ENCODE measurements at places on chromosomes 2 and 18.

DNA sequence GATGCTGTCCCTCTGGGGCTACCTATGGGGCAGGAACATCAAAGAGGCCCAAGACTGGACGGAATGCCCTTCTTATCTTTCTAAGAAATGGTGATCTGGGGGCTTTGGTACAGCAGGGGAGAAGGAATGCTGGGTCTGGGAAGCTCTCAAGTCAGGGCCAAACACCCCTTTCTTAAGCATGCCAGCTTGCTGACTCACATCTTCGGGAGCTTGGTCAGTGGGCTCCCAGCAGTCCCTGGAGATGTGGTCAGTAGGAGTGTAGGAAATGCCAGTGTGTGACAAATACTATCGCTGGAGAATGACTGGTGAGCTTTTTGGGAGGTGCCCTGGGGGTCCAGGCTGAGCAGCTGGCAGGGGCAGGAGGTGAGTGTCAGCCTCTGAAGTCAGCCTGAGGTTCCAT lies 105.0 kb upstream of the CDC42EP3 start:
- DNase-seq: peak; percentile 77

- DNase-seq: peak; percentile 73
These were observed 150.7 kb downstream of the THADA start for GRCh38 chr2:43444989-43445645.

DNA sequence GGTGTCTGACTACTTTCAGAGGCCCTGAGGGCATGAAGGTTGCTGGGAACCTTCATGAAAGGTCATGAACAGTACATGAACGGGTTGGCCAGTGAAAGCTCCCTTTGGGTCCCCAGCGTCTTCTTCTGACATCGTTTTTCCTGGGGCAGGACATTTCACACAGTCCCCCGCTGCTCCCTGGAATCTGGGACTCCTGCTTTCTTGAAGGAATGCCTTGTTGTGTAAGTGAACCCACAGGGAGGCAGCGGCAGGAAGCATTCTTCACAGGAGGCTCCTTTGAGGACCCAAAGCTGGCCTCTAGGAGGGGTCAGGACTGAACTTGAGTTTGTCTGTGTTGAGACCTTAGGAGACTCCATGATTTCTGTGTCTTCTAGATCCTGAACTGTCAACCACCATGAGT lies 144.3 kb downstream of the KCNE4 start:
- no peak for DNase-seq

DNA sequence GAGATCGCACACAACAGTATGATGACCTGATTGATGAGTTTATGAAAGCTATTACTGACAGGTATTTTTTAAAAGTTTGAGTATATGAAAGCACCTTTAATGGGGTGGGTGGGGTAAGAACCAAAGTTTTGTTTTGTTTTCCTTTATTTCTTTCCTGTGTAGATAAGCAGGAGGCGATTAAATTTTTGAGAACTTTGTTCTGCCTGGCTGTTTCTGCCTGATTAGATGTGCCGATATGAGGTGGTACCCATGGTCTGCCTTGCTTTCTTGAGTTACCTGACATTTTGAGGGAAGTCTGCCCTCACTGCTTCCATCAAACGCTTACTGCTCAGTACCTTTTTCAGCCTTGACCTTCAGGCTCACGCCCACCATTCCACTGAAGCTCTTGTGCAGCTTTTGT lies 39.2 kb downstream of the ME2 start:
- no peak for DNase-seq

DNA sequence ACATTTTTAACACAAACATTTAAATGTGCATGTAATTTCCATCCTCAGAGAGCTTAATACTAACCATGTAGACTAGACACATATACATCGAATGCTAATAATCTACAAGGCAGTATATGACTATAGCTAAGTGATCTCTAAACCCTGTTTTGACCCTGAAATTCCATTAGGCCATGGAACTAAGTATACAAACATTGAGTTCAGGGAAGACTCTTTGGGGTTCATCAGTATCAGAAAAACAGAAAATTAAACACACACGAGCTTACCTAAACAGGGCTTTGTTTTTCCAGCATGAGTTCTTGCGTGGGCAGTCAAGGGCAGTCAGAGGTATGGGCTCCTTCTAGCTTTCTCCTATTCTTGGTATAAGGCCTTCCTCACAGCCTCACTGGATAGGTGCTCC lies 106.0 kb upstream of the COPS8 start:
- no peak for DNase-seq

DNA sequence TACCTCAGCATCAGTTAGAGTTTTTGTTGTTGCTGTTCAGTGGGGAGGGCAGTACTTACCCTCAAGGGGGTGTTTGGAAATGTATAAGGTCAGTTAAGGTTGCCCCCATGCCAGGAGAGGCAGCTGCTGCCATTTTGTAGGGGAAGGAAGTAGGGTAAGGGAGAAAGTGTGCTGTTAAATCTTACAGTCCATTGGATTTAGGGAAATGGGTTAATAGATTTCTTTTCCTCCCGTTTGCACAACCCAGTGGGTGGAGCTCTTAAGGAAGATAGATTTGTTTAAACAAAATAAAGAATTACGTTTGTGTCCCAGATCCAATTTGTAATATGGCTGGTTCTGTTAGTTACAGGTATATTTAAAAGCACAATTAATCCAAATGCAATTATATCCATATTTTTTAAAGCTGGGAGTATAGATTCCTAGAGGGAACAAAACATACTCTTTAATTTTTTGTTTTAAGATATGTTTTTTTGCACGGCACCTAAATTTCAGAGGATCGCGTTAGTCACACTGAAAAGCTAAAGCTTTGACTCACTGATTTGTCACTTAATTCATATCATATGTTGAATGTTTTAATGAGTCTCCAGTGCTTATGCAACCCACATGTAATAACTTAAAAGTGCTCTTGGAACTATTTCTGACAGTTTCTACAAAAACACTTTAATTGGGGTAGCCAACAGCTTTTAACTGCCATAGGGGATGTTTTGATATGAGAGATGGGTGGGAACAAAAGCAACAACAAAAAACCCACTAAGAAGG lies 9.0 kb upstream of the CWC22 start:
- peak; percentile 68 for DNase-seq

- DNase-seq: peak; percentile 41
These were observed at the start of gene SULT1C2 for GRCh38 chr2:108288534-108289106. Gene SULT1C2, plus strand, starts transcription at chr2:108288895. Its CDS starts 4,773 bp downstream, at chr2:108293668.
